ENCODE measurements at places on chromosomes 16 and 17.

GRCh38 chr16:48295488-48296281, 48.3 kb upstream of the ABCC11 start:
- DNase-seq, result no peak

DNA sequence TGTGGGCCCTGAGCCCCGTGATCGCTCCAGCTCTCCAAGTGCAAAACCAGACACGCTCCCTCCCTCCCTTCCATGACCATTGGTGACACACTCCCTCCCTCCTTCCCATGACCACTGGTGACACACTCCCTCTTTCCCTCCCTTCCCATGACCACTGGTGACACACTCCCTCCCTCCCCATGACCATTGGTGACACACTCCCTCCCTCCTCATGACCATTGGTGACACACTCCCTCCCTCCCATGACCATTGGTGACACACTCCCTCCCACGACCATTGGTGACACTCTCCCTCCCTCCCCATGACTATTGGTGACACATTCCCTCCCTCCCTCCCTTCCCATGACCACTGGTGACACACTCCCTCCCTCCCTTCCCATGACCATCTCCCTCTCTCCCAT, 56.3 kb downstream of the LMF1 start:
- no peak for DNase-seq

GRCh38 chr17:77897741-77898301, 60.7 kb upstream of the TNRC6C start:
- DNase-seq, result no peak

- no peak for DNase-seq
These were observed 35.0 kb upstream of the ZFP90 start for GRCh38 chr16:68504066-68504465.

GRCh38 chr16:87227296-87227951, 89.8 kb downstream of the C16orf95 start:
- no peak for DNase-seq

- DNase-seq, result no peak
These were observed 1.2 kb downstream of the GALK1 start for GRCh38 chr17:75763613-75764416.

DNA sequence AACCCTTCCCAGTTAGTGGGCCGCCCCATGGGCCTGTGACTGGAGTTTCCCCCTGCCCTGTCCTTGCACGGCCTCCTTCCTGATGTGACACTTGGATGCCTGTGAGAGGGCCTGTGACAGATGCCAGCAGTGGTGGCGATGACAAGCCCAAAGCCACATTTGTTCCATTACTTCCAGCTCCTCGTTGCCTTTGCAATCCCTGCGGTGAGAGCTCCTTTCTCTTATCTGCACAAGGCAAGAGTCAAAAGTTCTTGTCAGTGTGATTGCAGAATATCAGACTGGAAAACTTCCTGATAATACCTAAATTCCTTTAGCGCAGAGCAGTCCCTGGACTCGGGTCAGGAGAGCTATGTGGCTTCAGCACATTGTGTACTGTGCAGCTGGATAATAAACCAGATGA, 54.4 kb upstream of the ARHGAP44 start:
- no peak for DNase-seq

- peak; percentile 32 for DNase-seq
These were observed 41.6 kb downstream of the PRKCB start for GRCh38 chr16:23877107-23878070.
